ENCODE measurements at places on chromosomes 7 and 10.

- no peak for DNase-seq
Measured at GRCh38 chr10:17989908-17990767, 38.4 kb downstream of the SLC39A12 start.

GRCh38 chr10:116870949-116871348 is 21.6 kb downstream of the ENO4 start:
- no peak for DNase-seq

DNA sequence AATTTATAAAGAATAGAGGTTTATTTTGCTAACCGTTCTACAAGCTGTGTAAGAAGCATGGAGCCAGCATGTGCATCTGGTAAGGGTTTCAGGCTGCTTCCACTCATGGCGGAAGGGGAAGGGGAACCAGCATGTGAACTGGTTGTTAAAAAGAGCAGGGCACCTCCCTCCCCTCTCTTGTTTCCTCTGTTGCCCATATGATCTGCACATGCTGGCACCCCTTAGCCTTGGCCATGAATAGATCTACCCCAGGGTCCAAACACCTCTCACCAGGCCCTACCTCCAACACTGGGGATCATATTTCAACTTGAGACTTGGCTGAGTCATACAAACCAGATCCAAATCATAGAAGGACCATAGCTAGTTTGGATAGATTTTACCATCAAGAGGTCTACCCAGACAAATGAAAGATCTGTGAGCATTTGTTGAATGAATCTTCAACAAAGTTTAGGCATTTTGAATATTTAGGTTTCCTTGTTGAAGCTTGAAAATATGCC is 36.0 kb upstream of the NRP1 start:
- no peak for DNase-seq

DNA sequence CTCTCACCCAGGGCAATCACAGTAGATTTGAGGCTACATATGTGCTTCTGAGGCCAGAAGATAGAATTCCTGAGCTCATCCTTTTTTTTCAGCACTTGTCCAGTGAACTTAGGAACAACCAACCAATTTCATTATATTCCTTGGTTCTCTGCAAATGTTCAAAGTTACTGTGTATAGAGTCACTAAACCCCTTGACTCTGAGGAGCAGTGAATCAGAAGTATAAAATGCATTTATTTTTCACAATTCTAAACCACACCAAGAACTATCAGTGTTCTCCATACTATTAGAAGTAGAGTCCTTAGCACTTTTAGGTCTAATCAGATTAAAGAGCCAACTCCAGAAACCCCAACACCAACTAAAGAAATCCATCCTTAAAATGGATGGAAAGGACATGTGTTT is 19.6 kb upstream of the PAPSS2 start:
- DNase-seq, result no peak

DNA sequence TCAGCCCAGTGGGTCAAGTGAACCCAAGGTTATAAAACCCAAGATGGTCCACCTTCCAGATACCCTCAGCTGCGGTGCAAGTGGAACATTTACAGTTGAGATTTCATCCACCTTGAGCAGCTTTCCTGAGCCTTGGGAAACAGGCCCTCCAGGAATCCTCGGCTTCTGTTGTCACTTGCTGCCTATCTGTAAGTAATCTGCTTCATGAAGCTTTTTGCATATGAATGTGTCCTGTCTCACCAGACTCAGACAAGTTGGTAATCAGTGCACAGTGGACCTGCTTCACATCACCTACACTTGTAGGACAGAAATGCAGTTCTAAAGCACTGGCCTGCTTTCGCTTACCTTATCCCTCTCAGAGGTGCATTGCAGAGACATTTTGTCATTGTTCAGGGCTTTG is 80.3 kb downstream of the FAM185A start:
- no peak for DNase-seq

DNA sequence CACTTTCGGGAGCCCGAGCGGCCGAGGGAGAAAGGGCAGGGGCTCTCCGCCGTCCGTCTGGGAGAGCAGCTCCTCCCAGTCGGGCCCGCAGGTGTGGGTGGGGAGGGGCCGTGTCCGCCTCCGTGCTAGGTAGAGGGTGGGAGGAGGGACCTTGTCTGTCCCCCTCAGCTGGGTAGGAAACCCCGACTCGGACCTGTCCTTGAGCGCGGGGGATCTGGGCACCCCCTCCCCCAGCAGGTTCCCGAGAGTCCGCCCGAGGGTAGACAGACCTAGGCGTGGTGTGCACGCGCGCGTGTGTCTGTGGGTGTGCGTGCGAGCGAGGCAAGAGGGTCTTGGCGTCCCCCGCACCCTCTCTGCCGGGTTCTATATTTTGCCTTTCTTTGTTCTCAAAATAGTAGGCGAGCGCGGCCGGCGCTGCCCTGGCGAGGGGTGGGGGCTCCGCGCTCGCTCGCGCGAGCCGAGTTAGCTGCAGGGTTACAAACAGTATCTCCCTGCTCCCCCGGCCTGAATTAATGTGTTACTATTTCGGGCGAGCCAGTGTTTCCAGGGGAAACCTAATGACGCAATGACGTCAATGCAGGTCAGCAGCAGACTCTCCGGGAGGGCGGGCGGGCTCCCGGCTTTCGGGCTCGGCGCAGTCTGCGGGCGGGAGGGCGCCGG is 73.9 kb upstream of the LEP start:
- no peak for DNase-seq

DNA sequence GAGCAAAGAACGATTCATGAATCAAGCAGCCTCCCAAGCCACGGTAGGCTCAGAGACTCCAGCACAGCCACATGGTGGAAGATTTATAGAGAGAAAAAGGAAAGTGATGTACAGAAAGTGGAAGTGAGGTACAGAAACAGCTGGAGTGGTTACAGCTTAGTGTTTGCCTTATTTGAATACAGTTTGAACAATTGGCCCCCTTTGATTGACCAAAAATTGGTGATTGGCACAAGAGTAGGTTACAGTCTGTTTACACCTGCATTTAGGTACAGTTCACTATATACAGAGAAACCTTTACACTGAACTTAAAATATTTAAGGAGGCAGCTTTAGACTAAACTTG is 136.4 kb upstream of the ASAH2 start:
- DNase-seq, result no peak

DNA sequence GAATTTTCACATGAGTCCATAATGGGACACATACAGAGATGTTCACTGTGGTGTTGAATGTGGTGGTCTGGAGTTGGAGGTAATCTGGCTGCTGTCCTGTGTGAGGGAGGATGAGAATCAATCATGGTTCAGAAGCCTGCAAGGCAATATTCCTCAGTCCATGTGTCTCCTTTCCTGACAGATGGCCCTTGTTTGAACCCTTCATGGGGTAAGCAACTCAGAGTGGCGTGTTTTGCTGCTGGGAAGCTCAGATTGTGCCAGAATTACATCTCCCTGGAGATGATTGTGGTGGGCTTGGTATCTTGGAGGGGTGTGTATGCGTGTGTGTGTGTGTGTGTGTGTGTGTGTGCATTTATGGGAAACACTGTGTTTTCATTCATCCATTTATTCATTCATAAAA is 44.5 kb upstream of the COMTD1 start:
- DNase-seq, result no peak
